Smooth muscle cell of bladder (primary cell): ENCODE measurements at places on chromosomes 3 and 15. TPM values are rescaled to one million over a fixed set of nuclear protein-coding genes. Genes with fewer than 3 reads are reported as not detected.

Gene PRICKLE2
- 49.2 and 59.9 TPM in 2 replicates for total RNA-seq

Gene C3orf49
- not detected in 2 replicates for total RNA-seq

Gene FHIT
- 0.28 and 1.1 TPM in 2 replicates for total RNA-seq

Gene RAP2B
- total RNA-seq: 13.7 and 17.7 TPM in 2 replicates

Gene TRIM42
- not detected in 2 replicates for total RNA-seq

Gene PLA2G4D
- total RNA-seq: not detected in 2 replicates

Gene UACA
- total RNA-seq: 87.3 and 95.9 TPM in 2 replicates

Gene FILIP1L
- 42.3 and 74.7 TPM in 2 replicates for total RNA-seq

Gene IQCF2
- not detected in 2 replicates for total RNA-seq

Gene LRTM1
- not detected in 2 replicates for total RNA-seq

Gene GOLGA8K
- 0.09 TPM in 1 of 2 replicates, not detected in the other for total RNA-seq

Gene C2CD4A
- total RNA-seq: not detected in 2 replicates

Gene GPR27
- total RNA-seq: not detected in 2 replicates

Gene PRSS50
- not detected in 2 replicates for total RNA-seq

Gene APOD
- 0.18 and 0.43 TPM in 2 replicates for total RNA-seq

Gene PDZRN3
- 72.0 and 77.3 TPM in 2 replicates for total RNA-seq

Gene SPATA16
- not detected in 2 replicates for total RNA-seq

Gene PLSCR2
- total RNA-seq: not detected in 2 replicates

Gene TTLL13
- total RNA-seq: 0.09 and 0.14 TPM in 2 replicates

Gene PARP9
- 18.0 and 21.9 TPM in 2 replicates for total RNA-seq

Gene FETUB
- not detected in 2 replicates for total RNA-seq

Gene DPPA2
- not detected in 2 replicates for total RNA-seq

Gene CAMK1
- 33.0 and 34.3 TPM in 2 replicates for total RNA-seq
